ENCODE measurements at places on chromosomes 13 and 19.
A peak's percentile ranks its signal among the peaks of the same experiment; 100 is the strongest.

GRCh38 chr13:110376120-110376519, 69.0 kb downstream of the COL4A2 start:
- no peak for DNase-seq

DNA sequence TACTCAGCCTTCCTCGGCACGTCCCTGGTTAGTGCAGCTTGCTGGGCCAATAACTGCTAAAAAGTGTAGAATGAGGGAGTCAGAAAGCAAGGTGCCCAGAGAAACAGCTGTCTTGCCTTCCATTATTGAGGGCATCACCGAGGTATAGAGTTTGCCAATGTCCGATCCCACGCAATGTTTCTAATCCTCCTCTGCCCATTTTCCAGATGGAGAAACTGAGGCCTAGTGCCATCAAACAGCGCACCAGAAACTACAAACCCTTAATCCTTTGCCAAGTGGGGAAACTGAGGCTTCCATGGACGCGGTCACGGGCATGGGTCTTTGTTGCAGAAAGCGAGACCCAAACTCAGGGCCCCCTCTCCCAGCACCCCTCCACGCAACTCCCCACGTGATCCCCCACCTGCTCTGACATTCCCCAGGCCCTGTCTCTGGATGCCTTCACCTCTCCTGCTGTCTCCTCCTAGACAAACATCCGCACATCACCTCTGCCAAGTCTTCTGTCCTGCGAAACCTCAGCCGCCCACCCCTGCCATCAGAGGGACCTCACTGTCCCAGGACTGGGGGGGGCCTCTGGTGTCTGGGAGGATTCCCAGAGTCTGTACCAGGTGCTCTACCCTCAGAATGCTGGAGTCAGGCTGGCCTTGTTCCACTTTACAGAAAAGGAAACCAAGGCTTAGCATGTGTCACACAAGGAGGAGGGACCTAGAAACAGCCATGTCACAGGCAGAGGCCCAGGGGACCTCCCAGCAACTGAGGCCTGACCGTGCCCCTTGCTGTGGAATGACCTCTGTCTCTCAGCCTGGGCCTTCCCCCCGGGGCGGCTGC, 930 bp upstream of the PDE4C start:
- DNase-seq = no peak

DNA sequence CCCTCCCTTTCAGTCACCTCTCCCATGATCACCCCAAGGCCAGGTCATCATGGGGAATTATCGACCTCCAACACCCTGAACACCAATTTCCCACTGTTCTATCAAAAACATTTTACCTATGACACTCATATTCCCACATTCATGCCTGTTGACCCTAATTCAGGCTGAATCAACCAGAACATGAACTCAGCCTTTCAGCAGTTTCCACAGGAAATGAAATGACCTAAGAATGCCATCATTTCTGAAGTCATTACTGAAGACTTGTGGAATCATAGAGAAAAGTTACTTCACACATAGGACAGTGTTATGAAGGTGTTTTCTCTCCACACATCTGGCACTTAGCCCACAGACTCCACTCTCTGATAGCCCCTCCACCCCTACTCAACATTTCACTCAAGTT, 29.9 kb upstream of the FAM124A start:
- DNase-seq = no peak

DNA sequence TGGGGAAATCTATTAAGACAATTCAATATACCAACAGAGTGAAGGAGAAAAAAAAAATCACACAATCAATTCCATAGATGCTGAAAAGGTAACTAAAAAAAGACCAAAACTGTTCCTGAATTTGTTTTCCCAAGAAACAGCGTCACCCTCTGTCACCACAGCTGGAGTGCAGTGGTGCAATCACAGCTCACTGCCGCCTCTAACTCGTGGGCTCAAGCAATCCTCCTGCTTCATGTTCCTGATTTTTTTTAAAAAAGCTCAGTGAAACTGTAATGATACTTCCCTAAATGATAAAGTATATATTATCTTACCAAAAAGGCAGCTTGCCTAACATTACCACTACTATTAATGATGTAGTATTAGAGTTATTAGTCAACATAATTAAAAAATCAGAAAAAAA, 19.6 kb upstream of the ZFP14 start:
- DNase-seq = no peak

DNA sequence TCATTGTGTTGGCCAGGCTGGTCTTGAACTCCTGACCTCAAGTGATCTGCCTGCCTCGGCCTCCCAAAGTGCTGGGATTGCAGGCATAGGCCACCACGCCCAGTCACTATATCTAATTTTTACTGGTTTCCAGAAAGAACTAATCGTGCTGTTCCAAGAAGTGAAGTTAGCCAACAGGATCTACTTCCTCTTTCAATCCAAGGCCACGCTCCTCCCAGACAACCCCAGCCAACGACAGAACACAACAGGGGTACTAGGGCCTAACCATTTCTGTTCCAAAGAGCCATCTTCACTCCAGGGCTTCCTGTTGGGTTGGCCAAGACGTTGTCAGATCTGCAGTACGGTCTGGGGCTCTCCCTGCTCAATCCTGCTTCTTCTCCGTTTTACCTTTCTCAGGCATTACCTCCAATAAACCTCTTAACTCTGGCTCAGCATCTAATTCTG, 7.0 kb upstream of the LSM14A start:
- DNase-seq = no peak

DNA sequence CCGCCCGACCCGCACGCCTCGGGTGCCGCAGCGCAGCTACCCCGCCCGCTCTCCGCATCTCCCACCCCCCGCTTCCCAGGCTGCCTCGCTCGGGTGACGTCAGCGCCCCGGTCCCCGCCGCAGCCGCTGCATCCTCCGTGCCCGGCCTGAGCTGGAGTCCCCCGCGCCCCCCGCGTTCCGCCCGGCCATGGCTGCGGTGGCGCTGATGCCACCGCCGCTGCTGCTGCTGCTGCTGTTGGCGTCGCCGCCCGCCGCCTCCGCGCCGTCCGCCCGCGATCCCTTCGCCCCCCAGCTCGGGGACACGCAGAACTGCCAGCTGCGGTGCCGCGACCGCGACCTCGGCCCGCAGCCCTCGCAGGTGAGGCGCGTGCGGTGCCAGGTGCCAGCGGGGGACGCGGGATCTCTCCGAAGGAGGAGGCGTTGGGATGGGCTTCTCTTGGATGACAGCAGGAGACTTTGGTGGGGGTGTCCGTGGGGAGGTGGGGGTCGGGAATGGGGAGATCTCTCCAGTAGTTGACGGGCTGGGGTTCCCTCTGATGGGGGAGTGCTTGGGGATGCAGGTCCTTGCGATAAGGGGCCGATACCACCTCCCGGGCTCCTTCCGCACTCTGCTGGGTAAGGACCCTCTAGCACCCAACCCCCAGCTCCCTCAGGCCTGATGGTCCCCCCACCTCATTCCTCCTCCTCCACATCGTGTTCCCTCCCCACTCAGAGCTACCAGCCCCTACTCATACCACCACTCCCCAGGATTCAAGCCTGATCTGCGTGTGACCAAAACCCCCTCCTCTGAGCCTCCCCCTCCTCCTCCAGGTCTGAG, at the start of gene TMEM59L:
TSS of gene TMEM59L (plus strand) at position 99 of the 817 bp plus-strand sequence. CDS start at position 188, 89 bp downstream.
- DNase-seq = peak; percentile 47

DNA sequence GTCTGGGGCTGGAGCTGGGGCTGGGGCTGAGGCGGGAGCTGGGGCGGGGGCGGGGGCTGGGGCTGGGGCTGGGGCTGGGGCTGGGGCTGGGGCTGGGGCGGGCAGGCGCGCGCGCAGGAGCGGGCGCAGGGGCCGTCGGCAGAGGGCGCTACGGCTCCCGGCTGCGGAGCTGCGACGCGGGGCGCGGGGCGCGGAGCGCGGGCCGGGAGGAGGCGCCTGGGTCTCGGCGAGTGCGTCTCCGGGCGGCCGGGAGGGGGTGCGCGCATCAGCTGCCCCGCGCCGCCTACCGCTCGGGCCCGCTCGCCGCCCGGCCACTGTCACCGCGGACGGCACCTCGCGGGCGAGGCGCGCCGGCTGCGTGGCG, 422 bp upstream of the MTUS2 start:
- DNase-seq = peak; percentile 47

DNA sequence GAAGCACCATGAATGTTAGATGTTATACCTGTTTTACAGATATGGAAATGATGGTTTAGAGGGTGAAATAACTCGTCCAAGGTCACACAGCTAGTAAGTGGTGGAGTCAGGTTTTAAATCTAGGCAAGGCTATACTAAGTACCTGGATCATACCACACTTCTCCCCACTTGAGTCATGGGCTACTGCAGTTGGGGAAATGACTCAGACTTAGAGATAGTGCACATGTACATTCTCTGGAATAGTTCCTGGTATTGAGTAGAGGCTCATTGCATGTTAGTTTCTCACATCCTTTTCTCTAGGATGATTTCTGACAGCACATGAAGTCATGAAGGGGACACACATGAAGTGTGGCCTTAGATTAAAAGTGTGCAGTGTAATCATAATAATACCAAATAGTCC, 76.2 kb upstream of the TNFSF11 start:
- DNase-seq = no peak

GRCh38 chr19:38022791-38023670, 116.0 kb downstream of the SIPA1L3 start:
- DNase-seq = no peak

GRCh38 chr13:37364007-37364406, 234.6 kb downstream of the POSTN start:
- no peak for DNase-seq

DNA sequence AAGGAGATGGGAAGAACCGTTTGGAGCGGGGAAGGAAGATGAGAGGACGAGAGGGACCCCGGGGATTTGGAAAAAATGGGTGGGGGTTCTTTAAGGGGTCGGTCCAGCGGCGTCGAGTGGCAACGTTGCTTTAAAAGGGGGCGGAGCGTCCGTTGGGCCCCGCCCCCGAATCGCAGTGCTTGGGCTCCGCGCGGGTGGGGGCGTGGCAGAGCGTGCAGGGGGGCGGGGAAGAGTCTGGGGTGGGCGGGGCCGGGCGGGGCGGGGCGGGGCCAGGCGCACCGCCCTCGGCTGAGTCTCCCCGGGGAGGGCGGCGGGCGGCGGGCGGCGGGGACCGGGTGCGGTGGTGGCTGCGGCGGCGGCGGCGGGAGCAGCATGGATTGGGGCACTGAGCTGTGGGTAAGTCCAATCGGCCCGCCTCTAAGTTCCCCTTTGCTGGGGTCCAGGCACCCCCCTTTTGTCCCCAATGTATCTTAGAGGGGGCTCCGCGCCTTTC, at the start of gene TRIP10:
TSS of gene TRIP10 (plus strand) at position 291 of the 493 bp plus-strand sequence. CDS start at position 373, 82 bp downstream.
- DNase-seq = peak; percentile 73

GRCh38 chr19:15400521-15401396, 18.0 kb downstream of the AKAP8L start:
- DNase-seq = no peak

DNA sequence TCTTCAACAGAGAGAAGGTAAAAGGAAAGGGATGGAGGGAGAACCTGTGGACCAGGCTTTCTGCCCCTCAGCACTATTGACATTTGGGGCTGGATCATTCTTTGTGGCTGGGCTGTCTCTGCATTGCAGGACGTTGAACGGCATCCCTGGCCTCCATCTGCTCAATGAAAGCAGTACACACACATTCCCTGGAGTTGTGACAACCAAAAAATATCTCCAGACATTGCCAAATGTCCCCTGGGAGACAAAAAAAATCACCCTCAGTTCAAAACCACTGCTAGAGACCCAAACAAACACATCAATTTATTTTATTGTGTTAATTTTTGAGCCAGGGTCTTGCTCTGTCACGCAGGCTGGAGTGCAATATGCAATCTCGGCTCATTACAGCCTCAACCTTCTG, 43.3 kb downstream of the INSR start:
- no peak for DNase-seq

- no peak for DNase-seq
Measured at GRCh38 chr13:41681587-41681986, 224.2 kb downstream of the RGCC start.

DNA sequence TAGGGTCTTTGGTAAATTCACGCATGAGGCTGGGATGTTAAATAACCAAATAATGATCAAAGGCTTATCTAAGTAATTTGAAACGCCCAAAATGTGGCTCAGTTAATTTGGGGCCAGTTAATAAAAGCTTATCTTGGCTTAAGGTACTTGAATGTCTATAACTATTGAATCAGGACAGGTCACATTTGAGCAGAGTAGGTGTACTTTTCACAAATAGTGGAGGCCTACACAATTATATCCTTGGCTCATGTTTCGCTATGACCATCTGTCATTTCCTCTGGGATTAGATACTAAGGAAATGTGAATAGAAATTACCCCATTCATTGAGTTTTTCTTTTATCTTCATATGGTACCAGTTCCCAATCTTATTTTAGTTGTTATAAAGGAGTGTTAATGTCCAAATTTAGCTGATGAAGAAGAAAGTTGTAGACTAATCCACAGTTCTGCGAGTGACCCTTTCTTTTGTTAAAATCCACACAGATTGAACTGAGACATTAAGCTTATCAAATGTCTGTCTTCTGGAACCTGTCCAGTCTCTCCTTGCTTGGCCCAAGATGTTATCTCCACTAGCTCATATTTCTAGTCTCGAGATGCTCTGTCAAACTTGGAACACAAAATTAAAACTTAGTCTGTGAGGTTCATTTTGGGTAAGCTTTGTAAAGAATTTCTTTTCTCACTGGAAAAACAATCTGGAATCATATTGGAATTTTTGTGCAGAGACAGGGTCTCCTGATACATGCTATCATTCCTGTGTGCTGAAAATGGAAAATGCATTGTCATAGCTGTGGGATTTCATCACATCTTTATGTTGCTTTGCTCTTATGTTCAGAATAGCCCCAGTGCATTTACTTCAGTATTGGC, 31.0 kb downstream of the SLAIN1 start:
- no peak for DNase-seq

GRCh38 chr13:48121733-48122132, 26.8 kb upstream of the MED4 start:
- DNase-seq = no peak

DNA sequence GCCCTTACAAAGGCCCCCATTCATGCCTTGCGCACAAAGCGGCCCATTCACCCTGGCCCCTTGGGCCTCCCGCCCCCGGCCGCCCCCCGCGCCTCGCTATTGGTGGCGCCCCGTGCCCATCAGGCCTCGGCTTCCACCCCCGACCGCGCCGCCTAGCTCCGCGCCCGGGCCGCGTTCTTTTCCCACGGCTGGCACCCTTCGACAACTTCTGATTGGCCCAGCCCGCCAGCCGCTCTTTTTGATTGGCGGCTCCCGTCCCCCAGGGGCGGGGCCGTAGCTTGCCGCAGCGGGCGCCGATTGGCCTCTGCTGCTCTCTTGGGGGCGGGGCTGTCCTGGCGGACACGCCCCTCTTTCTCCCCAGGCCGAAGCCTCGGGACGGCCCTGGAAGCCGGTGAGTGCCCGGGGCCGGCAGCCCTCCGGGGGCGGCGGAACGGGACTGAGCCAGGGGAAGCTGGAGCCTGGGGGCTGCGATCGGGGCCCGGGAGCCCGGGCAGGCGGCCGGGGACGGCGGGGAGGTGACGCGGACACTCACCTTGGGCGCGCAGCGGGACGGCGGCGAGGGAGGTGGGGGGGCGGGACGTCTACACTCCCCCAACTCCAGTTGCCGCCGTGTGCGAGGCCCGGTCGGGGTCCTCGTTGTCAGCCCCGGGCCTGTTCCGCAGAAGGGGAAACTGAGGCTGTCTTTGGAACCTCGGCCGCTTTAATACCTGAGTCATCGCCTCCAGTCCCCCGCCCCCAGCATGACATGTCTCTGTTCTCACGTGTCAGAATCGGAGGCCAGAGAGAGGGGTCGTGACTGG, at the start of gene MYH14:
TSS of gene MYH14 (plus strand) at position 342 of the 800 bp plus-strand sequence. CDS start 6,744 bp downstream, outside the sequence.
- no peak for DNase-seq

- no peak for DNase-seq
Measured at GRCh38 chr19:39413272-39413910, 922 bp downstream of the PLEKHG2 start.
